ENCODE measurements at places on chromosomes 12 and 14.

GRCh38 chr12:131509701-131510100 is 201.2 kb upstream of the SFSWAP start:
- no peak for DNase-seq

DNA sequence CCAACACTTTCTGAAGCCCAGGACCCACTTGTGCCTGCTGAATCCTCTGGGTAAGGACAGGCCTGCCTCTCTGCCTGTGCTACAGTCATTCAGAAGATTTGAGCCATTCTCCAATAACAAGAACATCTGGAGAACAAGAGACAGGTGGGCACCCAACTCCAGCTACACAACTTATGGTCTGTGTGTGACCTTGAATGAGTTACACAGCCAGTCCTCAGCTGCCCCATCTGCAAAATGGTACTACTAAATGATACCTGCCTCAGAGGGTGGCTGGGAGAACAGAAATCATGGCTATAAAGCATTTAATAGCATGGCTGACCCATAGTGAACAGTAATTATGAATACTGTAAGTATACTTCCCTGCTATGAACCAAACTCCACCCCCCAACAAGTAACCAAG is 4.2 kb downstream of the CKAP4 start:
- no peak for DNase-seq

DNA sequence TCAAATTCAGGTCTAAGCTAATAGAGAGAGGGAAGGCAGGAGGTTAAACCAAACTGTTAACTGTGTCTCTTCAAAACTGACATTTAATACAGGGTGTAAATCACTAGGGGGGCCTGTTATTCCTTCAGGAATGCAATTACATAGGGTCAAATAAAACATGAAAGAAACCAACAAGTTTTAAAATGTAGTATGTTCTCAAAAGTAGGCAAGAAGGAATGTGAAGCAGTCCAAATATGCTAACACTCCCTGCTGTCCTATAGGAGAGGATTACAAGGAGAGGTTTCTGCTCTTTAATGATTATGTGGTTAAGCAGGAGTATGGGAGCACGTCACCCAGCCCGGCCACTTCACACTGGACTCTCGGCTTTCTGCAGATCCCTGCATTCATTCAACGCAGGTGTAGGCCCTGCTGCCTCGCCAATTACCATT is 42.5 kb upstream of the BMP4 start:
- DNase-seq, result peak; percentile 86

DNA sequence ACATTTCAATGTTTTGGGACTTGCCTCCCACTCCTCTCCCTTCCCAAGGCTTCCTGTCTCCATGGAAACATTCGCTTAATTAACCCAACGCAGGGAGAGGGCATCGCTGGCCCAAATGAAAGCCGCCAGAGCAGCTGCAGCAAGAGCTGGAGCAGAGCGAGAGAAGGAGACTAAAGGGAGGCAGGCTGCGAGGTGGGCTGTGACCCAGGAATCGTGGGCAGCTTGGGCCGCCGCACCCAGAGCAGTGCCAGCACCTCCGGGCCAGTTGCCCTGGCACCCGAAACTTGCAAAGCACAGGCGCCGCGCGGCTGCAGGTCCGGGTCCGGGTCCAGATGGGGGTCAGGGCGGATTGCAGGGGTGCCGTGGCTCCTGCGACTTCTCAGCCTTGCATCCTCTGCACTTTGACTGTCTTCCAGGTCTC is 43.5 kb upstream of the PTPRQ start:
- no peak for DNase-seq

DNA sequence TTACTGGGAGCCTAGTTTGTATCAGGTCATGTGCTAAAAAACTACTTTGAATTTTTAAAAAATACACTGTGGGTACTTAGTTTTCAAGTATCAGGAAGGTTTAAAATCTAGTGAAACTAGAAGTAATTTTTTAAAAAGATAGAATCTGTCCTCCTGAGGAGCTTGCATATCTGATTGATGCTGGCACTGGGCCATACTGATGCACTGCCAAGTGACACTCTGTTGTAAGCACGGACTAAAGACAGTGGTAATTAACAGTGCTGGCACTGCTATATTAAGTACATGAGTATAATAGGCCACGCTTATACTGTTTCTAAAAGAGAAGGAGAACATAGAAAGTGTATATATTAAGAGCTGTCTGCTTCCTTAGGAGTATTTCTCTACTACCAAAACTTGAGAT is 10.0 kb upstream of the TBC1D30 start:
- DNase-seq, result no peak

DNA sequence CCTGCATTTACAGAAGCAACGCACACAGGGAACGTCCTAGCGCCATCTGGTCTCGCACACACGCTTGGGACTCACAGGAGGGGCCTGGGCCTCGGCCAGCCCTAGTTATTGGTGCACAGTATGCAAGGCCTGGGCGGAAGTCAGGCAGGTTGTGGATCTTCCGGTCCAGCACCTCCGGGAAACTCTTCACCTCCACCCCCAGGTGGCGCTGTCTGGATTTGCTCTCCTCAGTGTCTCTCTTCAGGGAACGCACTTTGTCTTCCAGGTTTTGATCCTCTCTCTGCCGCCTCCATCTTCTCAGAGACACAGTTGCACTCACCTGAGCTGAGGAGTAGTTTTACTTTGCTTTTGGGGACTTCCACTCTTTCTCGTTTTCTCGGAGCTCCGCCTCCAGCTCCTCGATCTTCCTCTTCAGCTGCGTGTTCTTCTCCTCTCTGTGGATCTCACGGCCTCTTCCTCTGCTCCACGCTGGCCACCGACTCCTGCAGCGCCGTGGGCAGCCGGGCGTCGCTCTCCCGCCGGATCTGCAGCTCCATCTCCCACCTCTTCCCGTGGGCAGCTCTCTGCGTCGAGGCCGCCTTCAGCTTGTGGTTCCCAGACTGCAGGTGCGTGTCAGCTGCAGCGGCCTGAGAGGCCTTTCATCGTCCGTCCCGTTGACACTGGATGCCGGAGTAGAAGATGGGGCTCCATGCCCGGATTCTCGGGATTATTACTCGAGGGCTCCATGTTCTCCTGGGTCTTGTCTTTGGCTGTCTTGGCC is 933.8 kb downstream of the TMEM121 start:
- no peak for DNase-seq

- no peak for DNase-seq
These were observed 21.9 kb upstream of the BICD1 start for GRCh38 chr12:32084753-32085152.

GRCh38 chr12:14936224-14936861 is 2.0 kb downstream of the ERP27 start:
- peak; percentile 10 for DNase-seq

GRCh38 chr12:123390498-123391426 is 6.8 kb downstream of the KMT5A start:
- DNase-seq, result peak; percentile 42

- peak; percentile 58 for DNase-seq
These were observed 109.3 kb downstream of the ITPR2 start for GRCh38 chr12:26723379-26724308.

- DNase-seq, result no peak
These were observed 21.1 kb upstream of the ATF1 start for GRCh38 chr12:50742776-50743175.

DNA sequence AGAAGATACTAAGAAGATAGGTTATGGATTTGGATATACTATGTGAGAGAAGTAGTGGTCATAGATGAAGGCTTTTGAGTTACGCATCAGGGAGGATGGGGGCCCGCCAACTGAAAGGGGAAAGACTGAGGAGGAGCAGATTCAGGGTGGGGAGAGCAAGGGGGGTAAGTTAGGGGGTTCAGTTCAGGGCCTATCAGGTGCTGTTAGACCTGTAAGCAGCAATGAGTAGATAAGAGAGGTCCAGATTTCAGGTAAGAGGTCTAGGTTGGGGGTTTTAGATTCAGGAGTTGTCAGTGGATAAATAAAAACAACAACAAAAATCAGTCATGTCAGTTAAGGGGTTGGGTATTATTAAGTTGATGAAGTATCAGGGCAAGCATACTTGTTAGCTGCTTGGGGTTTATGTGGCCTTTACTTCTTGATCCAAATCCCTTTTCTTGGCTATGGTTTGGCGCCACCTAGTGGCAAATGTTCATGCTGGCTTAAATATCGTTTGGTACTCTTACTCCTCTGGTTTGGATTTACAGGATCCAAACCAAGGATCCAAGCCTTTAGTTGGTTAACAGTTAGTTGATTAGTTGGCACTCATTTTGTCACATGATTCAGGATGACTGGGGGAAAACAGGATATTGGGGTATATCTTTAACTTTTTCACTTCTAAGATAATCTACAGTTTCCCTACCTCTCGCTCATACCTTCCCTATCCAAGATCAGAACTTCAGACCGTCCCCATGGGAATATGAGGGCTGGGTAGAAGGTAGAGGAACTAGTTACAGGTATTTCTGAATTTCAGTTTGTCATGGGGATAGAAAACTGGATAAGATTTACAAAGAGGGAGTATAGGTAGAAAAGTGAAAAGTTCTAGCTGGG is 65.1 kb downstream of the PCNX1 start:
- peak; percentile 80 for DNase-seq

GRCh38 chr14:101034986-101035385 is 131.5 kb upstream of the RTL1 start:
- DNase-seq, result no peak

DNA sequence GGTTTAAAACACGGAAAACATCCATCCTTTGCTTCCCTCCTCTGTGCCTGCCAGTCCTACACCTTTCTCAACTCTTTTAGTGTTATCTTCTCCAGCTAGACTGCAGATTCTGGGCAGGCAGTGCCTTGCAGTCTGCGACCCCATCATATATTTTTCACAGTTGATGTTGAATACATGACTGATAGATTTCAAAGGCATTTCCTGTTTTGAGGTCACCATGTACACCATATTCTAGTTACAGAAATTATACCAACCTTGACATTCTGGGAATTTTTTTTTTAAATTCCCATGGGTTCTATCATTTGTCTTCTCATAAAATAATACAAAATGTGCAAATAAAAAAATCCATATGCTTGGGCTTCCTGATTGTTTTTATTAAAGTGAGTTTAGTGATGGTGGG is 16.6 kb downstream of the SOCS2 start:
- DNase-seq, result peak; percentile 55

DNA sequence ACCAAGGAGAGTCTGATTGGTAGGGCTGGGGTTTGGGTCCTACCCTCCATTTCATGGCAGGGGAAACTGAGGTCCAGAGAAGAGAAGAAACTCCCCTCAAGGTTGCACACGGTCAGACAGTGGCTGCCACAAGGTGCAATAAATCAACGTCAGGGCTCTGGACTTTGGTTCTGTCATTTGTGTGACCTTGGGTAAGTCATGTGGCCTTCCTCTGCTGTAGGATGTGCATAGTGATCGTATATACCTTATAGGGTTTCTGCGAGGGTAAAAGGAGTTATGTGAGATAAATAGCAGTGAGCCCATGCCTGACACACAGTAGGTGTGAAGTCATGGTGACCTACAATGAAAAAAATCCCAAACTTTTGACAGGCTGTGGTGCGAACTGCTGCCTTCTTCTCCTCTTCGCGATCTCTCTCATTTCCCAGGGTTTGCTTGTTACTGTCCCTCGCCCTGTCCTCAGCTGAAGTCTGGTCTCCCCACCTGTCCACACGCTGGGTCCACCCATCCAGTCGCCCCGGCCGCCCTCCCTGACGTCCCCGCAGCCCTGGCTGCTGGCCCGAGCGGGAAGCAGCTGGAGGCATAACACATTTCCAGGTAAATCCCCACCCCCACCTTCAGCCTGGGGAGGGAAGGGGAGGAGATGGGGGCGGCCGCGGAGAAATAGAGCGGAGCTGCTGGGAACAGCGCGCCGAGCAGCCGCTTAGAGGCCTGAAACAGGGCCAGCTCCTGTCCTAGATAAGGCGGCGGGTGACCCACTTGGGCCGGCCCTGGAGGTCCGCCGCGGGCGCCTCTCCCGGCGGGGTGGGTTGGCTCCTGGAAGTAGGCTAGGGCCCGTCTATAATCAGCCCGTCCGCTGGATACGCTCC is 1.8 kb upstream of the FAM222A start:
- no peak for DNase-seq

DNA sequence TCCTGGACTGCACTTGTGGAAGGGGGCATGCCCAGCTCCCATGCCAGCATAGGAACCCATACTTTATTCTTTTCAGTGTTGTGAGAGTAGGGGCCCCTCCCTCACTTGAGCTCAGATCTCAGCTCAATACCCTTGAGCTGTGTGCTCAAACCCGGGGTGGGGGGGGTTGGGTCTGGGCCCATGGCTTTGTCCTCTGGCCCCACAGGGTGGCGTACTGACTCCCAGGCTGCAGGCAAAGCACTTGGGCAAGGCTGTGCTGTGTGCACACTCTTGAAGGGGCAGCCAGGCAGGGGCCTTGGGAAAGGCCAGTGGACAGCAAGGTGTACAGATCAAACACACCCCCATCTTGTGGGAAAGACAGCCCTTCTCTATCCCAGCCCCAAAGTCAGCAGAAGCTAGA is 81.8 kb downstream of the WIF1 start:
- DNase-seq, result no peak

DNA sequence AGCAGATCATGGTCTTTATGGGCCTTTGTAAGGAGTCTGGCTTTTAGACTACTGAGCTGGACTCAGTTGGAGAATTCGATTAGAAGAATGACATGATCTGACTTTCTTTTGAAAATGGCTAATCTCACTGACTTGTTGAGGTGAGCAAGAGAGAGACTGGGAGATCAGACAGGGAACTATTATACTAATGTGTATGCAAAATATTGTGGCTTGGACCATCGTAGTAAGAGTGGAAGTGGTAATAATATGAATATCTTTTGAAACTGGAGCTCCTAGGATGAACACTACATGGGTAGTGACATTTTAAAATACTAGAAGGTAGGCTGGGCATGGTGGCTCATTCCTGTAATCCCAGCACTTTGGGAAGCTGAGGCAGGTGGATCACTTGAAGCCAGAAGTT is 56.2 kb upstream of the CCT2 start:
- DNase-seq, result no peak

DNA sequence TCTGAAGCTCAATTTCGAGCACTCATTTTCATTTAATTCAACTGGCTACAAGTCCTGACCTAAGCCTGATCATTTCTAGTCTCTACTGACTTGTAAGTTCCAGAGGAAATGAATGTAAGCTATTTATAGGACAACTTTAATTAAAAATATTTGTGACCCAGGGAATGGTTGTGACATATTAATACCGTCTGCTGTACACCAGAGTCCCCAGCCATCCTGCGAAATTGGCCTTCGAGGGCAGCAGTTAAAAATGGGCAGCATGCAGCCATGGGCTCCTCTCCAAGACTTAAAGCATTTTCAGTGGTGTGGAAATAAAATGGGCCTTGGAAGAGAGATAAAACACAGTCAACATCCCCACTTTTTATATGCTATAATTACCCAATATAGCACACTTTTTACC is 30.7 kb upstream of the OVCH1 start:
- DNase-seq, result no peak

DNA sequence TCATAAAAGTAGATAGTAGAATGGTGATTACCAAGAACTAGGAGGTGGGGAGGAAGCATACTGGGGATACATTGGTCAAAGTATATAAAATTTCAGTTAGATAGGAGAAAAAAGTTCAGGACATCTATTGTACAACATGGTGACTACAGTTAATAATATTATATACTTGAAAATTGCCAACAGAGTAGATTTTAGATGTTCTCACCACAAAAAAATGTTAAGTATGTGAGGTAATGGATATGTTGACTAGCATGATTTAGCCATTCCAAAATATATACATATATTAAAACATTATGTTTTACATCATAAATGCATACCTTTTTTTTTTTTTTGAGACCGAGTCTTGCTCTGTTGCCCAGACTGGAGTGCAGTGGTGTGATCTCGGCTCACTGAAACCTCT is 31.0 kb downstream of the TMEM116 start:
- peak; percentile 63 for DNase-seq

- no peak for DNase-seq
These were observed 24.8 kb downstream of the ATF7 start for GRCh38 chr12:53601296-53601847.

GRCh38 chr12:46770501-46771183 is 55.2 kb downstream of the SLC38A4 start:
- DNase-seq, result peak; percentile 66

- DNase-seq, result no peak
These were observed 22.3 kb downstream of the B4GALNT3 start for GRCh38 chr12:482061-482460.
